ENCODE measurements at places on chromosomes 1 and 21.

GRCh38 chr21:14543983-14544382, 2.1 kb downstream of the SAMSN1 start:
- DNase-seq = no peak

GRCh38 chr1:194654956-194655355, 1468.5 kb upstream of the B3GALT2 start:
- DNase-seq = no peak

DNA sequence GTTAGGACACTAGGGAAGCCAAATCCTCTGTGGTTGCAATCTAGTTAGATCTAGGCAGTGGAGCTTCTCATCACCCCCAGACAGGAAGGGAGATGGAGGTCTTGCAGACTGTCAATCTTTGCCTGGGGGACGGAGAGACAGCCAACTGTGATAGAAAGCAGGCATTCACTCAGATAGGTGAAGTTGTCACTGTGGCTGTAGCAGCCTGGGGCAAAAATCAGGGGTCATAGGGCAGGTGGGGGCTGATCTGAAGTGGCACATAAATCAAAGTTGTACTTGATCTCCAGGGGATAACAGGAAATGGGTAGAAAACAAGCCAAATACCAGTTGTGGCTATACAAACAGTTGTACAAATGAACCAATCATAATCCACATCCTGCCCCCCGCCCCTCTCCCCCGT, 620.9 kb upstream of the USP24 start:
- DNase-seq = no peak

DNA sequence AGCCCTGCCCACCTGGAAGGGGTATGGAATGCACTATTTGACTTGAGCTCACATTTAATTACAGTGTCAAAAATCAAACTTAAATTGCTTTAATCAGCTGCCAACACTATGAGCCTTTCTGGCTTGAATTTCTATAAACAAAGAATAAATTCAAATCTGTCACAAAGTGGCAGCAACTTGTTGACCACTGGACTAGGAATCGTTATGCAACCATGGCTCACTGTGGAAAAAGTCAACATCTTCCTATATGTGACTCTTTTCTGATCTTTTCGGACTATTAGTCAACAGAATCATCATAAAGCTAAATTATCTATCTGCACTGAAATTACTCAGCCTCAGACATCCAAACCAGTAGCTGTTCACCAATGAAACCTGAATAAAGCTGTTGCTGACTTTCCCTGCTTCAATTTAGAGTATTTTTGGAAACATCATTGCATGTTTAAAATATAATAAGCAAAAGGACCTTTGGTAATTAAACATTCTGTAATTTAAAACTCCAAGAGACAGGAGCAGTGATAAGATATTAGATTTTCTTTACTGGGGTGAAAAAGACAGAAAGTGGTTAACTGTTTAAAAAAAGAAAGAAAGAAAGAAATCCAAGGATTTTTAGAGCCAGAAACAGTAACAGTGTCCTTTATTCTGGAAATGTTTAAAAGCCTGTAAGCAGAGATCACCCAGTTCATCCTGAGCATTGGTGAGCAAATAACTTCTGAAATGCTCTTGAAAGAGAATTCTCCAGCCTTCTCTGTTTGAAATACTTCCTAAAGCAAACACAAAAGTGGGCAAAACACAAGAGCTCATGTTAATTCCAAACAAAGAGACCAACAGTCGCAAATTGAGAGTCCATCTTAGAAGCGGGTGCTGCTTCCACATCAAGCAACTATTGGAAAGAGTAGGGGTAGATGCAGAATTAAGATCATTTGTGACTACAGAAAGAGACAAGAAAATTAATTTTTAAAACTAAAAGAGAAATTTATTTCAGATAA, 26.2 kb upstream of the ERG start:
- DNase-seq = no peak

- DNase-seq = peak; percentile 58
Measured at GRCh38 chr1:6603238-6603914, 707 bp upstream of the KLHL21 start.

GRCh38 chr1:99482286-99482685, 163.6 kb upstream of the PALMD start:
- DNase-seq = no peak

DNA sequence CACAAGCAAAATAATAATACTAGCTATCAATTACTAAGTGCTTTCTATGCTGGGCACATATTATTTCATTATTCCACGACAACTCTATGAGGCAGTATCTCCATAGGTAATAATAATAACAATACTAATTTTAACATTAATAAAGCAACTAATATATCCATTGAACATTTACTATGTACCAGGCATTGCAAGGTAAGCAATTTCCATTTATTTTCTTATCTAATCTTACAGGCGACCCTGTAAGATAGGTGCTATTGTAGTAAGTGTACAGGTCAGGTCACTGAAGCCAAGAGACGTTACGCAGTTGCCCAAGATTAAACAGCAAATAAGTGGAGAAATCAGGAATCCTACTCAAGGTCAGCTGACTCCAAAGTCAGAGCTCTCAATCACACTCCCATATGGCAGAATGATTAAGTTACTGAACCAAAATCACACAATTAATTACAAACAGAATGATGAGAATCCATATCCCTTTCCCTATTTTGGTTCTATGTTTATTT, 198.4 kb downstream of the SLC45A1 start:
- no peak for DNase-seq

- no peak for DNase-seq
Measured at GRCh38 chr1:115168026-115168425, 78.7 kb upstream of the TSPAN2 start.

DNA sequence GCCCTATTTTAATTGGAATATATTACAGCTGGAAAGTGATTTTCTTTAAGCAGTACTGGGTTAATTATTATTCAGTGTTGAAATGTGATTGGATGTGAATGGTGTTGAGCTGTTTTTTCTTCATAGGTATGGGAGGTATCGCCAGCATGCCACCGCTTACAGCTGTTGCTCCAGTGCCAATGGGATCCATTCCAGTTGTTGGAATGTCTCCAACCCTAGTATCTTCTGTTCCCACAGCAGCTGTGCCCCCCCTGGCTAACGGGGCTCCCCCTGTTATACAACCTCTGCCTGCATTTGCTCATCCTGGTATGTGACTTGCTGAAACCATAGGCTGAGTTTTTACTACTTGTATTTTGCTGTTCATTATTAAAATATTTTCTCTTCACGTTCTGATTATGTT, 107.7 kb downstream of the ITSN1 start:
- DNase-seq = no peak

DNA sequence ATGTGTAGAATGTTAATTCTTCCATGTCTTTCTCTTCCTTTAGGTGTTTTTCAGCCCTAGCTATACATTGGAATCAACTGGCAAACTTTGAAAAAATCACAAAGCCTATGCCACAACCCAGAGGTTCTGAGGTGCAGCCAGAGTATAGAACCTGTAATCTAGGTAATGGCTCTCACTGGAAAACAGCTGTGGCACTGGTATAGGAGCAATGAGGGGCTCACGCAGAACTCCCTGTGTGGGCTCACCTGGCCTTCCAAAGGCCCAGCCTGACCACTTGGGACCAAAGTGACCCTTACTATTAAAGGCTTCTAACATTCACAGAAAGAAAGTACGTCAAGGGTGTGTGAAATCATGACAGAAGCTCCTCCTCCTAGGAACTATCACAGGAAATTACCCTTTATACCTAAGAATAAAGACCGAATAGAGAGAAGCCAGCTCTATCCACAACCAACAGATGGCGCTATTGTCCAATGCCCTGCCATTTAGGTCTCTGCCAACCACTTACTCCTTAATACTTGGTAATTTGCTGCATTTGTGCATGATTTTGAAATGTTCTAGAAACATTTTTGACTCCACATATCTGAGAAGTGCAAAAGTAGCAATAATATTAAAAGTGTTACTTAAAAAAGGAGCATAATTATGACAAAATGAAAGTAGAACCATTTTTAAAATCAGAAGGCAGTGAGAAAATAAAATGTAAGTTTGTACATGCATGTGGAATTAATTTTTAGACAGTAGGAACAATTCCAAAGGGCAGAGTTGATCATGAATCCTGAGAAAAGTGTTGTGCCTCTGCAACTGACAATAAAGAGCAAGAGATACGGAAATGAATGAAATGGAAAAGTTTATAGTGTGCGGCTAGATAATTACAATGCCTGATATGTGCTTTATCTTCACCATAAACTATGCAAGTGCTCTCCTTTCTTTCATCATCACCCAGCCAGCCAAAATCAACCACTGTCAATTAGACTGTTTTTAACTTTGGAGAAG, 93.1 kb upstream of the HAO2 start:
- peak; percentile 52 for DNase-seq

DNA sequence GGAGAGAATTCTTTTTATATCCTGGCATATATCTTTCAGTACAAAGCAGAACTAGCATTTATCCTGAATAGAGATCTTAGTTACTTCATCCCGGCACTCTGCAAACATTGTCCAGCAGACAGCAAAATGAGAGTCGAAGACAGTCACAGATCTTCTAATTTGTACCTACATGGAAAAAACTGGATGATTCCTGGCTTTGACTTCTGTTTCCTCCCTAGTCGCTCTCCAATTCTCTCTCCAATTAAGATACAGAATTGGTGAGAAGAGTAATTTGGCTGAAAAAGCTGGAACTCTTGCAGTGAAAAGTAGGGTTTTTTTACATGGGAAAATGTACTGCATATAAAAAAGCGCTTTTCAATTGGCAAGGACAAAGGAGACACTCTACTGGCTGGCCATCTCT, 151.1 kb upstream of the C8B start:
- DNase-seq = no peak

GRCh38 chr1:55068638-55069037, 29.3 kb downstream of the PCSK9 start:
- no peak for DNase-seq

GRCh38 chr1:245409341-245410195, 254.8 kb downstream of the KIF26B start:
- DNase-seq = no peak

DNA sequence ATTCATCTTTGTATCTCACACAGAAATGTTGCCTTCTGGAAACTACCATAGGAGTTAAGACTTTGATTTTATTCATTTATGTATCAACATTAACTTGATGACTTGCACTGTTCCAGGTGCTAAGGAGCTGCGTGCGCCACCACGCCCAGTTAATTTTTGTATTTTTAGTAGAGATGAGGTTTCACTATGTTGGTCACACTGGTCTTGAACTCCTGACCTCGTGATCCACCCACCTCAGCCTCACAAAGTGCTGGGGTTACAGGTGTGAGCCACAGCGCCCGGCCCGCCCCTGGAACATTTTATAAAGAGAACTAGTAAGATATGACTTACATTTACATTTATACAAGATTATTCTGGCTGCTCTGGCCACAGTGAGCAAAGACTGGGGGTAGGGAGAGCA, 252.2 kb downstream of the FAF1 start:
- no peak for DNase-seq

DNA sequence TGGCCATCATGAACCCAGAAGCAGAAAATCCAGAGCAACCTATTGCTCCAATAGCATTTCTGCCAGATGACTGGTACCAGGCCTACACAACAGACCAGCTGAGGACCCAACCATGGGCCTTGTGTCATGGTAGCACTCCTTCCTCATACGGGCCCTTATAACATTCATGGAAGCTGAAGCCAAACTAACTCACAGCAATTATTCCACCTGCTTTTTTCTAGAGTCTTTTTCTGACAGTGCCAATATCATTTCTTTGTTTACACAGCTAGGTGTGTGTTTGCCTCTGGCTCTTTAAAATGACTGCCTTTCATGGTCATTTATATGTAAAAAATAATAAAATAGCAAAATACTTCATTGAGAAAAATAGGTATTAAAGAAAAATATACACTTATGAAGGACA, 3.9 kb upstream of the WDR64 start:
- DNase-seq = no peak

DNA sequence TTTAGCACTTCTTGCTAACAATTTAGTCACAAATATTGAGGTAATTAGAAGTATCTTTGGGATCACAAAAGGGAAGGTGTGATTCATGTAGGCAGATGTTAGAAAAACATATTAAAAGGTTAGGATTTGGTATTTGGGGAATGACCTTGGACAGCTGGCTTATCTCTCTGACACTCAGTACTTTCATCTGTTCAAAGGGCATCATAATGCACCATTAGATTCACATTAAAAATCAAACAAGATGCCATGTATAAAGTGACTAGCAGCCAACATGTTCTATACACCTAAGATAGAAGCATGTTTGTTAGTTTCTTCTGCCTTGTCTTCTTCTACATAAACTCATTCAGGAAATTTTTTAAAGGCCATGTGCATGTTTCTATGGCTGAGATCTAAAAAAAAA, 56.5 kb upstream of the ESRRG start:
- DNase-seq = no peak

- peak; percentile 16 for DNase-seq
Measured at GRCh38 chr1:90706437-90707362, 10.4 kb downstream of the BARHL2 start.

GRCh38 chr1:118753976-118754375, 234.2 kb downstream of the TBX15 start:
- DNase-seq = no peak

GRCh38 chr1:1966071-1966740, 37.4 kb downstream of the CFAP74 start:
- peak; percentile 6 for DNase-seq

- DNase-seq = no peak
Measured at GRCh38 chr1:82260666-82261065, 459.9 kb downstream of the ADGRL2 start.

DNA sequence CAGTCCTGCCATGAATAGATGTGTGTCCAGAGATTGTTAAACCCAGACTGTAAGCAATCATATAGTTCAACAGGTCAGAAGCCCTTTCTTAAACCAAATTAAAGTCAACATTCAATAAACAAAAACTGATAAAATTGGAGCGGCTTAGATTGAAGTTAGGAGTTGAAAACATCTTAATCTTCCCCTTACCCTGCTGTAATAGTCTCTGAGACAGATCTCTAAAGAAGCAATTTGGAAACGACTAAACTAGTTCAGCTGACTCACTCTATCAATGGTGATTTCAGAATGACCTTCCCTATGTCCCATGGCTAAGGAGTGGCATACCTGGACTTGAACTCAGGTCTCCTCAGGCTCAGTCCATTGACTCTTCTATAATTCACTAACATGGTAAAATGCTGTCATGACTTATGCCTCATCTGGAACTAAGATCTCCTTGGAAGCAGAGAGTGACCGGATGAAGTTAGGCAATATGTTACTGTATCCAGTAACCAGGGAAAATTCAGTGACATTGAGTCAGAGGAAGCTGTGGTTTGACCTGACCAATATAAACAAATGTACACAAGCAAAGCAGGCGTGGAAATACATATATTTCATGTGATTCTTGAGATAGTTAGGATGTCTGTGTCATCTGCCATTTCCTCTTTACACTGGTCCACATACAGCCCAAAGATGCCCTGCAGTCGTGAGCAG, 30.1 kb downstream of the SGIP1 start:
- no peak for DNase-seq
